ENCODE measurements at places on chromosomes 6 and 20. TPM values are rescaled to one million over a fixed set of nuclear protein-coding genes. Genes with fewer than 3 reads are reported as not detected.

ZNF451 gene
- 240 TPM for total RNA-seq

TINAG gene
- not detected for total RNA-seq

PRRT1 gene
- total RNA-seq = 0.42 TPM

SLC23A2 gene
- 20.9 TPM for total RNA-seq

RCAN2 gene
- total RNA-seq = not detected

DEFB129 gene
- total RNA-seq = not detected

CGAS gene
- 22.4 TPM for total RNA-seq

HLA-DOA gene
- 16.2 TPM for total RNA-seq

IP6K3 gene
- total RNA-seq = not detected

RIMS1 gene
- under 0.01 TPM for total RNA-seq

MYB gene
- 4.8 TPM for total RNA-seq

WFDC10B gene
- not detected for total RNA-seq

BEND6 gene
- 1.0 TPM for total RNA-seq

TSHZ2 gene
- total RNA-seq = 21.3 TPM

JPH2 gene
- total RNA-seq = not detected

SMOC2 gene
- not detected for total RNA-seq

SLC22A3 gene
- total RNA-seq = not detected

SYCP2 gene
- total RNA-seq = 1.8 TPM

CDH26 gene
- total RNA-seq = 0.73 TPM

HLA-DQA1 gene
- 12.5 TPM for total RNA-seq

GSTA1 gene
- not detected for total RNA-seq

XKR7 gene
- total RNA-seq = under 0.01 TPM

NRN1 gene
- 0.31 TPM for total RNA-seq

ZSCAN12 gene
- total RNA-seq = 4.6 TPM

NMBR gene
- total RNA-seq = not detected

COL11A2 gene
- total RNA-seq = 0.63 TPM

TMEM170B gene
- 17.5 TPM for total RNA-seq

FAM209A gene
- 3.7 TPM for total RNA-seq
